ENCODE measurements at places on chromosomes 11 and 22. TPM values are rescaled to one million over a fixed set of nuclear protein-coding genes. Genes with fewer than 3 reads are reported as not detected.

The PPFIBP2 gene
- 0.12 TPM for total RNA-seq

The OR2AG2 gene
- total RNA-seq: not detected

The KCNQ1 gene
- not detected for total RNA-seq

The FOLR2 gene
- total RNA-seq: not detected

The GRK2 gene
- total RNA-seq: 24.2 TPM

The IL17RA gene
- 4.0 TPM for total RNA-seq

The CHRNA10 gene
- total RNA-seq: not detected

The SNAP29 gene
- total RNA-seq: 10.0 TPM

The TUBGCP6 gene
- total RNA-seq: 11.8 TPM

The IGF2 gene
- total RNA-seq: not detected

The TIGD3 gene
- 2.2 TPM for total RNA-seq

The VWCE gene
- not detected for total RNA-seq

The DESI1 gene
- total RNA-seq: 27.6 TPM

The CLP1 gene
- total RNA-seq: 27.4 TPM

The DGCR6 gene
- 1.3 TPM for total RNA-seq

The SCN3B gene
- total RNA-seq: not detected

The LDHAL6A gene
- not detected for total RNA-seq

The TBX10 gene
- not detected for total RNA-seq

The THOC5 gene
- 49.7 TPM for total RNA-seq

The HSPA8 gene
- total RNA-seq: 3,730 TPM

The CEND1 gene
- total RNA-seq: not detected

The C1QTNF5 gene
- not detected for total RNA-seq

The THAP7 gene
- 46.5 TPM for total RNA-seq

The SYCE3 gene
- not detected for total RNA-seq

The SLC6A5 gene
- not detected for total RNA-seq

The HBE1 gene
- not detected for total RNA-seq

The DNAL4 gene
- 11.3 TPM for total RNA-seq

The KCNQ1OT1 gene
- 0.25 TPM for total RNA-seq

The KDELR3 gene
- 39.8 TPM for total RNA-seq

The CD3D gene
- not detected for total RNA-seq

The ENTHD1 gene
- total RNA-seq: not detected

All from MG63 (cell line).